ENCODE measurements at places on chromosomes 11 and 22.

- no peak for DNase-seq
Measured at GRCh38 chr22:50337262-50338041, 5.7 kb upstream of the PPP6R2 start.

DNA sequence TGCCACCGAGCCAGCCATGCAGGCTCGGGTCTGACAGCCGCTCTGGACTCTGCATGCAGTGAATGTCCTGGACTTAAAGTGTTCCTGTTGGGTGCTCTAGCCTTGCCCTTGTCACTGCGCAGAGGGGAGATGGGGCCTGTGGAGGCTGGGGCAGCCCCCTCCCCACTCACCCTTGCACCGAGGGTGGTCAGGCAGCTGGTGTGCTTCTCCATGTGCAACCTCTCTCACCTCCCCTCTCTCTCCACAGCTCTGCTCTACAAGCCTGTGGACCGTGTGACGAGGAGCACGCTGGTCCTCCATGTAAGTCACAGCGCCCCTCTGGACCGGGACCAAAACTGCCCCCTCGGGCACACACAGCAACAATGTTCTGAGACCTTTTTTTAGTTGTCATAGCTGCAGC lies 92.5 kb downstream of the BCR start:
- no peak for DNase-seq

- peak; percentile 5 for DNase-seq
Measured at GRCh38 chr11:35288817-35289541, 130.4 kb downstream of the SLC1A2 start.

DNA sequence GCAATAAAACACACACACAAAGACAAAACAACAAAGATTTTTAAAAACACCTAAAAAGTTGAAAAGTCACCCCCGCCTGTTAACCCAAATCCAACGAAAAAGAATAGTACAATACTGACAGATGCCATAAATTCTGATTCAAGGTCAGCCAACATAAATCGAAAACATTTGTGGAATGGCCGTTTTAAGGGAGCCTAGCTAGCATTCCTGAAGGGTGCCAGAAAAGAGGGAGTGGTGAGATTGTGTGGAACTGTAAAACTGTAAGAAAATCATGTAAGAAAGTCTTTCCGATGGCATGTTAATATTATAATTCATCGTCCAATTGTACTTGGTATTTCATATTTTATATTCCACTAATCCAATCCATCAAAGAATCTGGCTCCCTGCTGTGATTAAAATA lies 75.1 kb downstream of the RAB38 start:
- no peak for DNase-seq

GRCh38 chr11:98056945-98057344 lies 963.8 kb upstream of the CNTN5 start:
- peak; percentile 20 for DNase-seq

GRCh38 chr22:37804881-37805809 lies 2.6 kb upstream of the GCAT start:
- peak; percentile 79 for DNase-seq

DNA sequence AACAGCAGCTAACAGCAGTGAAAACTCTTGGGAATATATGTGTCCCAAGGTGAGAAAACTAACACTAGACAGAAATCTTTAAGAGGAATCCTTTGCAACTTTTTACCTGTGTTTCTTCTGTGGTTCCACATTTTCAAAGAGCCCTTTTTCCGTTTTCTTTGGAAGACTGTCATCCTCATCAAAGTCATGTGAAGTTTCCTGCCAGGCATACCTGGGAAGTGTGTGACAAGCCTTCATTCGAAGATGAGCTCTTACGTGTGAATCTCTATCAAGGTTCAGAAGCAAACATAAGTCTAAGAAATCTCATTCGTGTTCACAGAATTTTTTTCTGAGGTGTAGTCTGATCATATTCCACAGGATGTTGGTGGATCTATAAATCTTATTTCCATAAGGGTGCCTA lies 330.6 kb upstream of the MPPED2 start:
- no peak for DNase-seq

GRCh38 chr22:30373331-30374325 lies 13.6 kb downstream of the RNF215 start:
- no peak for DNase-seq

DNA sequence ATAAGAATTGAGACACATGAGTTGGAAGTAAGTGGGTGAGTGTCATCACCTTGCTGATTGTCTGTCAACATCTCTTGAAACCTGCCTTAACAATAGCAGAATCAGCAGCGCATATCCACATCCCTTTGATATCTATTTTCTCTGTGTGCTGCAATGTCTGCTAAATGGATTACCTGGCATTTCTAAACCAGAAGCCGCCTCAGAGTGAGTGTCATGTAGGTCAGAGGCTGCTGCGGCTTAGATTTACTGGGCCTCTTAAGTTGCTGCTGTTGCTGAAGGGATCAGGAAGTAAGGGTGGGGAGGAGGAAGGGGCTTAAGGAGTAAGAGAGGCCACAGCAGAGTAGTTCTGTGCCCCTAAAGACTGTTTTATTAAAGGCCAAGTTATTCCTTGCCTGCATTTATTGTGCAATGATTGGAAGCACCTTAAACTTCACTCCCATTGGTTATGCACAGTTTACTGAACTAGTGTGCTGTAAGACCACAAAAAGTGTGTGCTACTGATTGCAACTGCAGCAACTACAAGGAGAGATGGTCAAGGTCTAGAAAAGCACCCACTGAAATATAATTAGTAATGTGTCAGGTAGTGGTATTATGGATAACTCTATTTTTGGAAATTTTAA lies 29.8 kb upstream of the TMEM41B start:
- no peak for DNase-seq

GRCh38 chr11:394034-394857 lies at the start of gene PKP3:
Gene PKP3 (plus strand): TSS chr11:394209. CDS start chr11:394293, 84 bp downstream.
- DNase-seq = no peak

DNA sequence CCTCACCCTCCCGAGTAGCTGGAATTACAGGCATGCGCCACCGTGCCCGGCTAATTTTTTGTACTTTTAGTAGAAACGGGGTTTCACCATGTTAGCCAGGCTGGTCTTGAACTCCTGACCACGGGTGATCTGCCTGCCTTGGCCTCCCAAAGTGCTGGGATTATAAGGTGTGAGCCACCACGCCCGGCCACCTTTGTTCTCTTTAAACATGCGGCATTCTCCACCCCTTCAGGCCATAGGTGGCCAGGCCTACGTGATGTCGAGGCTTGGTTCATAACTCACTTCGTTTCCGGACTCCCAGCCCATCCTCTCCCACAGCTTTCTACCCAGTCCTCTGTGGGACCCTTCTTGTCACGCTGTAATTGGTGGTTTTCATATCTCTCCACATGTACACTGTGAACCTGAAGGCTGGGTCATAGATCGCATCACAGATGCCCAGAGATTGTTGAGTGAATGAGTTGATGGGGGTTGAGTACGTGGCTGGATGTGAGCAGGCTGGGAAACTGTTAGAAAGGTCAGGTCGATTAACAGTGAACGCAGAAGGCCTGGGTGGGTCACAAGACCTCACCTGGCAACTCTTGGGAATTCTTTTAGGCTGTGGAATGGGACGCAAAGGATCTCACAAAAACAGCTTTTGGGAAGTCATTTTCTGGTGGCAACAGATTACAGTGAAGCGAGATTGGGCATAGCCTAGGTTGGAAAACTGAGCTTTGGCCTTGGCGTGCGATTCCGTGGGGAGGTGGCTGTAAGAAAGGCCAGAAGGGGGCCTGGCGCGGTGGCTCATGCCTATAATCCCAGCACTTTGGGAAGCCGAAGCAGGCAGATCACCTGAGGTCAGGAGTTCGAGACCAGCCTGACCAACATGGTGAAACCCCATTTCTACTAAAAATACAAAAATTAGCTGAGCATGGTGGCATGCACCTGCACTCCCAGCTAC lies 44.5 kb downstream of the ST14 start:
- no peak for DNase-seq

- DNase-seq = no peak
Measured at GRCh38 chr22:32544953-32545558, 70.4 kb downstream of the FBXO7 start.

DNA sequence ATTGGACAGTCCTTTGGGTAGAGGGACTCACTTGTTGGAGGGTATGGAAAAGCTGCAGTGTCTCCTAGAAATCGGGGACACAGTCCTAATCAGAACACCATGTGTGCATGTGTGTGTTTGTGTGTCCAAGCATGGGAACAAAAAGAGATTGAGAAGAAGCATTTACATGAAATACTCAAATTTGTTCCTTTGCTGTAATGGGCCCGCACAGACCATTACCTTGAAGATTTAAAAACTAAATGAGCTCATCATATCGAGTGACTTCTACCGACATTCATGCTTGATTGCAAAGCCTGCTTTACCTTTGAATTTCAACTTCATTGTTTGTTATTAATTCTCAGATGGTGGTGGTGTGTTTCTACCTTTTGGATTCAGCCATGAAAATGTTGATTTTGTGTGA lies 106.9 kb downstream of the ZBTB16 start:
- DNase-seq = no peak

DNA sequence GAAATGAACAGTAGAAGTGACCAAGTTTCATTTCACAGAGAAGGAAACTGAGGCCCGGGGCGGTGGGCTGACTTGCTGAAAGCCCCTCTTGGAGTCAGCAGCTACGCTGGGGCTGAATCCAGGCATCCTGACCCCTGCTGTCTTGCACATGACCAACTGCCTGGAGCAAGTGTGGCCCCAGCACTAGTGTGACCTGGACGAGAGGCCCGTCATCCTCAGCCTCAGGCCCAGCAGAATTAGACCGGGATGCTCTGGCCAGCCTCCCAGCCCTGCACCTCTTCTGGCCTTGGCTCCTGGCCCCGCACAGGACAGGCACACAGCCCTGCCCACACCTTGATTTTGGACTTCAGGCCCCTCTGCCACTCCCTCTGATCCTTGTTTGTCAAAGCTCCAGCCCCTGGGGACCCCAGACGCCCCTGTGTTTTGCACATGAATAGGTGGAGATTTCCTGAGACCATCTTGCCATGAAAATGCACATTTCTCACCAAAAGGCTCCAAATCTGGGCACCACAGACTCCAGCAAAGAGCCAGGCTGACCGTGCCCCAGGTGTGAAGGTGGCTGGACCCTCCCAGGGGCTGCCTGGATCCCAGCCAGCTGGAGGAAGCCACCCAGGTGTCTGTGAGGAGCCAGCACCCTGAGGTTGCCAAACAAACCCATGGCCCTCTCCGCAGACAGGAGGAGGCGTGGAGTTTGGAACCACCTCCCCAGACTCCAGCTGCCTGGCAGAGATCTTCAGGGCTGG lies 24.9 kb downstream of the FGF4 start:
- no peak for DNase-seq

DNA sequence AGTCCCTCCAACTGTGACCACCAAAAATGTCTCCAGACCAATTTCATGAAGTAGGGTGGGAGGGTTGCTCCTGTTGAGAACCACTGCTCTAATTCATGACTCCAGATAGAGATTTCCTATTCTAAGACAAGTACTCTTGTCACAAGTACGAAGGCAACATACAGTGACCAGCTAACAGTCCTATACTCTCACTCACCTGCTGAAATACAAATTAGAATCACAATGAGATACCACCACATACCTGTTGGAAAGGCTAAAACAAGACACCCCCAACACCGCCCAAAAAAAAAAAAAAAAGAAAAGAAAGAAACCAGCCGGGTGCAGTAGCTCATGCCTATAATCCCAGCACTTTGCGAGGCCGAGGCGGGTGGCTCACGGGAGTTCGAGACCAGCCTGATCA lies 310.5 kb downstream of the SWAP70 start:
- no peak for DNase-seq

Data from hematopoietic multipotent progenitor cell treated with erythropoietin and hydrocortisone succinate and interleukin-3 and kit ligand, for 6 days (in vitro differentiated cells).